ENCODE measurements at places on chromosomes 2 and 18.

GRCh38 chr2:145750612-145751011 is 1230.7 kb upstream of the ZEB2 start:
- no peak for DNase-seq

DNA sequence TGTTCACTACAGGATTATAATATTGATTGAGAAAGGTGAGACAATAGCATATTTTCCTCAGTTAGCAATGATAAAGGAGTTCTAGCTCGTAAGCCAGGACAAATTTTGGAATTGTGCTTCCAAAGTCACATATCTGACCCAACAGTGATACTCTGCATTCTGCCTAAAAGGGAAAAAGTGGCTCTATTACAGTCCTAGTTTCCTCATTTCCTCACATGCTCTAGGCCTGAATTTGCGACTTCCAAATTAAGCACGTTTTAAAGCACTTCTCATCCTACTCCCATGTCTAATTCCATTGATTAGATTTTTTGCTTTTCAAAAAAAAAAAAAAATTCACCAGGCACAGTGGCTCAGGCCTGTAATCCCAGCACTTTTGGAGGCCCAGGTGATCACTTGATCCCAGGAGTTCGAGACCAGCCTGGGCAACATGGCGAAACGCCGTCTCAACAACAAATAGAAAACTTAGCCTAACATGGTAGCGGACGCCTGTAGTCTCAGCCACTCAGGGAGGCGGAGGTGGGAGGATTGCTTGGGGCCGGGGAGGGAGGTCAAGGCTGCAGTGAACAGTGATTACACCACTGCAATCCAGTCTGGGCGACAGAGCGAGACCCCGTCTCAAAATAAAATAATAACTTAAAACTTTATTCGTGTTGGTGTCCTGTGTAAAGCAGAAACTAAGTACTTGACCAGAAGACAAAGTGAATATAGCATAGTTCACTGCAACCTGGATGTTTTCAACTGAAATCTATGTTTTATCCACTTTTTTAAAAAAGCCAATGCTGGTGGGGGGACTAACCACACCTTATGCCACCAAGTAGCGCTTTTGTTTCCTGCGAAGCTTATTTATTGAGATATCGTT is 1.5 kb downstream of the ESCO1 start:
- DNase-seq, result no peak

- no peak for DNase-seq
These were observed 170.9 kb downstream of the PRPF40A start for GRCh38 chr2:152546230-152546837.

- no peak for DNase-seq
These were observed 73.9 kb upstream of the WDR75 start for GRCh38 chr2:189367343-189367742.

GRCh38 chr2:215428060-215428910 is 7.6 kb downstream of the FN1 start:
- DNase-seq, result peak; percentile 5

- no peak for DNase-seq
These were observed 48.3 kb upstream of the CAVIN2 start for GRCh38 chr2:191895195-191895594.

- DNase-seq, result peak; percentile 69
These were observed 35.8 kb upstream of the ZNF804A start for GRCh38 chr2:184562532-184562931.

DNA sequence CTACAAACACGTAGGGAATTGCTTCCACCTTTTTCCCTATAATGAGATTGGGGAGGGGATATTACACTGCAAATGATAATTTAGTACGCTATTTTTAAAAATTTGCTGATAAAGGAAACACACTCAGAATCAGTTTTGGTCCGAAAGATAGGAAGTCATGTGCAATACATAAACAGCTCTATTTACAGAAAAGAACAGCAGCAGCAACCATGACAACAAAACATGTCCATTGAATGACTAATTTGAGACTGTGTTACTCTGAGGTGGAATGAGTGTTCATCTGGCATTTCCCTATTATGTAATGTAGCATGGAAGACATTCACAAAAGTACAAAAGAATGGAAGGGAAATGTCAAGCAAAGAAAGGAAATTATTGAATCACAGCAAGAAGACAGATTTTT is 337.2 kb downstream of the NBAS start:
- peak; percentile 59 for DNase-seq

DNA sequence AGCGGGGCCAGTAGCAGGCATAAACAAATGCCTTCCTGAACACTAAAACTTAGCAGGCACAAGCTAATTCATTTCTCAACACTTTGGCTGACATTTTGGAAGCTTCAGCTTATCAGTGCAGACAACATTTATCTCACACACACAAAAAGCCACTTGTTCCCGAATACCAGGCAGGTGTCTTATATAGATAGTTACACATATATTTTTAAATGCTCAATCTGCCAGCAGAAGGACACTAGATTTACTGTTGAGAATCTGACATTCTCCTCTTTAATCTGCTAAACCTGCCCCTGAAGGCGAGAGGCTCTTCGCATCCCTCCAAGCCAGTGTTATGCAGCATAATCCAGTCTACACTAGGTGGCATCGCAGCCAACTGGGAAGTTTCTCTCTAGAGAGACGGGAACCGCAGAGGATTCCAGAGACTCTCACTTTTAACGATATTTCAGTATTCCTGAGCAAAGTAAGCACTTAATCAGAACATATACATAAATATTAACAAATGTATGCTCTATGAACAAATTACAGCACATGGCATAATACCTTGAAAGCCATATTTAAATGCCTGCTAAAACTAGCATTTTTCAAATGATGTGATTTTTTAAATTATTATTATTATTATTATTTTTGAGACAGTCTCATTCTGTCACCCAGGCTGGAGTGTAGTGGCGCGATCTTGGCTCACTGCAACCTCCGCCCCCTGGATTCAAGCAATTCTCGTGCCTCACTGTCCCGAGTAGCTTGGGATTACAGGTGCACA is 90.2 kb upstream of the SCG2 start:
- DNase-seq, result peak; percentile 66

GRCh38 chr2:19251554-19251953 is 106.9 kb downstream of the OSR1 start:
- peak; percentile 36 for DNase-seq

GRCh38 chr2:109690457-109690821 is 76.3 kb downstream of the SOWAHC start:
- no peak for DNase-seq

GRCh38 chr2:80186262-80186661 is 118.3 kb downstream of the LRRTM1 start:
- DNase-seq, result no peak

GRCh38 chr2:166812166-166812891 is 76.0 kb upstream of the XIRP2 start:
- DNase-seq, result no peak

- DNase-seq, result no peak
These were observed 731 bp downstream of the NRXN1 start for GRCh38 chr2:51031021-51031780.

- peak; percentile 25 for DNase-seq
These were observed 234.0 kb downstream of the KLHL29 start for GRCh38 chr2:23618794-23619530.

- no peak for DNase-seq
These were observed 6.0 kb downstream of the NCK2 start for GRCh38 chr2:105750735-105751134.

DNA sequence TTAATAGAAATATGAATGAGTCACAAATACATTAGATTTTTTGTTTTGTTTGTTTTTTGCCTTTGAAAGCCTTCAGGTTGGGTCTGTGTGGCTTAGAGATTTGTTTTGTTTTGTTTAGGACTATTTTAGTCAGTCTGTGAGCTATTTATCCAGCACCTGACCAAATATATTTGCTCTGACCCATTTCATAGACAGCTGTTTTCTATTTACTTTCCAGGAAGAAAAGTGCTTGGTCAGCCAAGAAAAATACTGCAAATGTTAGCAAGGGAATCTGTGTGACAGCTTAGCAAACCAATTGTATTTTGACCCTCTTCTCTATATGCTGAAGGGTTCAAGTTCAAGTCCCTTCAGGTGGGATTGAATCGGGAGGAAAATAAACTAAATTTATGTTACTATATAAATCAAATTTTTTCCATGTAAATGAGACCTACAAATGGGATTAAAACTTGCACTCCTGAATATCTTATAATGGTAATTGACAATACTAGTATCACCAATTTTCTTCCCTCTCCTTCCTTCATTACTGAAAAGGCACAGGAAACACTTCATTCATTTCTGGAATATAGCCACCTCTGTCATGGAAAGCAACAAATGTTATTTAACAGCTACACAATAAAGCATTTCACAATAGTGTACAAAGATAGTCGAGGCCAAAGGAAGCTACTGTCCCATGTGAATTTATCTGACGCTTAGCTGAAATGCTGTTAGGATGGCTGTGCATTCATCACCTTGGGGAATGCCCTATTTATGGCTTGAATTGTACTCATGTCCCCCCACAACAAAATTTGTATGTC is 23.1 kb upstream of the KLF7 start:
- peak; percentile 84 for DNase-seq

DNA sequence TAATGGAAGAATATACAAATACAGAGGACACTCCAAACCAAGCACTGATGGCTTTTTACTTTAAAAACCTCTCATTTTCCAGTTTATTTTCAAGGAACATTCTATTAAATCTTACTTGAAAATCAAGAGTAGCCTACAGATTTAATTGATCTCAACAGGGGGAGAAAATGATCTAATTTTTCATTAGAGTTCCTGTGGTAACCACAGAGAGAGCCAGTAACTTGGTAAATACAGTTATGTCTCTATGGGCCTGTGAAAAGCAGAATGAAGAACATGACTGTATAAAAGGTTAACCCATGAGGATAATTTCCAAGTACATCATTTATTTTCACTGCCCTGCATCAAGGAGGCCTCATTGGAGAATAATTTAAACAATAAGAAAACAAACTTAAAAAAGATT is 39.8 kb upstream of the ITPRID2 start:
- DNase-seq, result no peak

DNA sequence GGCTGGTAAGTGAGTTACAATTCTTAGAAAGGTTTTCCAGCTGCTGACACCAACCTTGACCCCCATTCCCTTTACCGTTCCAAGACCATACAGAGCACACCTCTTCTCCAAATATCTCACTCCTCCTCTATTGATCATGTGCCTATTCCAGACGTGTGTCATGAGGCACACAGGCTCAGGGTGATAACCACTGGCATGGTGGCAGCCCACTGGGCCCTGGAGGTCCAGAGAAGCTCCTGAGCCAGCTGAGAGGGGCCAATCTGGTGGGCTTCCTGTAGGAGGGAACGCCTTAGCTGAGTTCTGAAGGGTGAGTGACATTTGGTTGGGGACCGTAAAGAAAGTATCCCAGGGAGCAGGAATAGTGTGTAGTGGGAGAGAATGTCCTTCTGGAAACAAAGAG is 28.3 kb downstream of the ZAP70 start:
- DNase-seq, result no peak

DNA sequence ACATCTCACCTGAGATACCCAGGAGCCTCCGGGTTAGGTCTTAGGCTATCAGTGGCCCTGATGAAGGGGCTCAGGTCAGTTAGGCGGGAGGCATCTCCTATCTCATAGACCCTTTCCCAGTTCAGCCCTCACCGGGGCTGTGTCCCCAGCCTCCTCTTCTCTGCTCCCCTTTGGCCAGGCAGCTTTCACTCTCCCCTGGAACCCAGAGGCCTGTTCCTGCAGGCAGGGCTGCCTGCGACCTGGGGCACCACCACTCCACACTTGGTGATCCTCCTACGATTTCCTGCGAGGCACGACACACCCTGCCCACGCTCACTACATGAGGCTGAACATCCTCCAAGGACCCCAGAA is 51.2 kb downstream of the SFXN5 start:
- no peak for DNase-seq

DNA sequence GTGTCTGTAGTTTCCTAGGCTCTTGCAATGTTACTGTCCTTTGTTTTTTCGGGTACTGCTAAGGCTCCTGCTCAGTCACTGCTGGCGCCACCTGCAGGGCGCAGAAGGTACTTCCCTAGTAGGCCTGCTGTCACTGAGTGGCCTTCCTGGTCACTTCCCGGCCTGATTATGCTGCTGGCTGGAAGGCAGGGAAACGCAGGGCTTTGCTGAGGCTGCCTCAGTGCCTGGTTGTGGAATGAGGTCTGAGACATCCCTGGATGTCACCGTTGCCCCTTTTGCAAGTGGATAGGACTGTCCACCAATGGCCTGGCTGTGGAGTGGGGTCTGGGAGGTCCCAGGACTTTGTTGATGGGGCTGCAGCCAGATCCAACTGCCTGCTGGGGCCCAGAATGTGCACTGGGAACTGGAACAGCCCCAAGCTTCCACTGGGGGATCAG is 13.1 kb downstream of the DAW1 start:
- peak; percentile 62 for DNase-seq

GRCh38 chr2:29064346-29064715 is 10.0 kb downstream of the PCARE start:
- no peak for DNase-seq

DNA sequence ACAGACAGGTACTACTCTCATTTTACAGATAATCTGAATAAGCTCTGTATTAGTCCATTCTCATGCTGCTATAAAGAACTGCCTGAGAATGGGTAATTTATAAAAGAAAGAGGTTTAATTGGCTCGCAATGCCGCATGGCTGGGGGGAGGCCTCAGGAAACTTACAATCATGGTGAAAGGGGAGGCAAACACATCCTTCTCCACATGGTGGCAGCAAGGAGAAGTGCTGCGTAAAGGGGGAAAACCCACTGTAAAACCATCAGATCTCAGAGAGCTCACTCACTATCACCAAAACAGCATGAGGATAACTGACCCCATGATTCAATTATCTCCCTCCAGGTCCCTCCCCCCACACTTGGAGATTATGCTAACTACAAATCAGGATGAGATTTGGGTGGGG is 254.4 kb downstream of the KCNE4 start:
- peak; percentile 48 for DNase-seq

- DNase-seq, result no peak
These were observed 514.2 kb downstream of the PTPRM start for GRCh38 chr18:8081267-8081666.

- DNase-seq, result no peak
These were observed 40.1 kb downstream of the CDC42EP3 start for GRCh38 chr2:37631292-37631691.

DNA sequence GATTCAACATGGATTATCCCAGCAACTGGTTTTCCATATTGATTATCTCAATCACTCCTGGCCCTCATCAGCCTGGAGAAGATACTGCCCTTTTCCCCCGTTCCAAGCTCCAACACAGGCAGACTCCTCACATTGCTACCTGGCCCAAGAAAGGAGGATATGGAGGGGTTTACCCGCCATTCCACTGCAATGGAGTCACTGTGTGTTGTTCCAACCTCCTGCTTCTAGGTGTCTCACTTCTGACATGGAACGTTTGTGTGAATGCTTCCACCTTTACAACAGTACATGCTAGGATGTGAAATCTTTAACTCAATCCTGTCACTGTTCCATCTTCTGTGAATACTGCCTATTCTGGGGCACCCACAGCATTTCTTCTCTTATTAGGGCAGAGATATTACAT is 36.7 kb downstream of the RMP24 start:
- DNase-seq, result no peak

- no peak for DNase-seq
These were observed 226.0 kb downstream of the TGIF1 start for GRCh38 chr18:3675994-3676393.

GRCh38 chr2:64952511-64953482 is 36.4 kb upstream of the SLC1A4 start:
- peak; percentile 62 for DNase-seq

All from adipocyte (in vitro differentiated cells).